ENCODE measurements at places on chromosomes 13 and 19.

DNA sequence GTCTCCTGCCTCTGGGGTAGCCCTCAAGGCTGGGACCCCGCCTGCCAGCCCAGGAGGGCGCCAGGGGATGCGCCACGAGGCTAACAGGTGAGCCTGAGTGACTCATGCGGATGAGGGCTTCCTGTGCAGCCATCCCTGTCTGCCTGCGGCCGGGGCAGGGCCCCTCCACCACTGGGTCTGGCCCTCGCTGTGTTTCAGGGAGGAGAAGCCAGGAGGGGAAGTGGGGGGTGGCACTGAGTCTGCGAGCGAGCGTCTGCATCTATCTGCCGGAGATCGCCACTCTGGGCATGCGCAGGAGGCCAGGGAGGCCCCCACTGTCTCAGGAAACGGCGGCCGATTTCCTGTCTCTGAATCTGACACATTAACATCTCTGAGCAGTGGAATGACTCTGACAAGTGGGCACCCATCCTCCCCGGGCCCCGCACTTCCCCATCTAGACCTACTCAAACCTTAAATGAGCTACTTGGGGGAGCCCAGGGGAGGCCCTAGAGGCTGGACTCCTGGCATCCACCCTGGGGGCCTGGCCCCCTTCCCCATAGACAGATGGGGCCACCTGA is 19.7 kb downstream of the RFX1 start:
- peak; percentile 99 for DNase-seq
- no peaks in the 10 kb centered on the region for H3K36me3 ChIP-seq
- peak overlapping the region; percentile 2 for H3K4me3 ChIP-seq
- peak overlapping the region; percentile 94 for H3K27ac ChIP-seq

DNA sequence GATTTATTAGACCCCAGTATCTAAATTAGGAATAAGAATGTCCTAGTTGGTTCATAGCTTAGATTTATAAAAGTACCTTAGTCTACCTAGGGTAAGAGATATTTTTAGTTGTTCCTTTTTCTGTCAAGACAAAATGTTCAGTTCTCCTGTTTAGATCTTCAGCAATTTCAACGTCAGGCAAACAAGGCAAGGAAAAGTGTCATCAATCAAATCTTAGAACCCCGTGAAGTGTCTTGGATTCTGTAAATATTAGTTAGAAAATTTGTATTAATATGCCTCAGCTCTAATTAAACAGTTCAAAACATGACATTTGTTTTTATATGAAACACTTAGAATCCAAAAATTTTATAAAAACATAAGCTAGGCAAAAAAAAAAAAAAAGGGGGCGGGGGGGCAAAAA is 296.6 kb downstream of the PCDH9 start:
- no peak overlapping the region for H3K27ac ChIP-seq
- H3K4me1 ChIP-seq = no peaks in the 10 kb centered on the region
- no peaks in the 10 kb centered on the region for H3K27me3 ChIP-seq
- DNase-seq = no peak
- no peaks in the 10 kb centered on the region for H3K36me3 ChIP-seq
- H3K4me3 ChIP-seq = no peak overlapping the region

- DNase-seq = no peak
- H3K4me1 ChIP-seq = no peaks in the 10 kb centered on the region
- no peak overlapping the region for H3K27ac ChIP-seq
- H3K36me3 ChIP-seq = no peaks in the 10 kb centered on the region
- H3K27me3 ChIP-seq = no peaks in the 10 kb centered on the region
These were observed 560.2 kb downstream of the UQCRFS1 start for GRCh38 chr19:28652765-28653164.

DNA sequence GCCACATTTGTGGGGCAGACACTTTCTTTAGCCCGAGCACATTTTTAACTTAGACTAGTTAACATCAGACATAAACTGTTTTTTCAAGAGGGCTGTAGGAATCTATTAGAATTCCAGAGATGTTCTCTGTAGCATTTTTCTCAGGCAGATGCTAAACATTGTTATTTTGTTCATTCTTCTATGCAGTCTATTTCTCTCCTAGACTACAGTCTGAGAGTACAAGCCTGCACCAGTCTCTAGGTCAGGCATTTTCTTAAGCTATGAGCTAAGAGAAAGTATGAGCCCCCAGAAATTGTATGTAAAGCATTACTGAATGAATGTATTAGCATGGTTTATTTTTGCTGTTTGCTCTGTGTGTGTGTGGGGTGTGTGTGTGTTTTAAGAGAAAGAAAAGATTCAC is 923 bp upstream of the C13orf42 start:
- H3K4me3 ChIP-seq = no peak overlapping the region
- no peak for DNase-seq
- no peaks in the 10 kb centered on the region for H3K36me3 ChIP-seq
- no peak overlapping the region for H3K27ac ChIP-seq
- H3K4me1 ChIP-seq = no peaks in the 10 kb centered on the region
- no peaks in the 10 kb centered on the region for H3K27me3 ChIP-seq

GRCh38 chr13:30034458-30034795 is 184.0 kb upstream of the UBL3 start:
- no peak overlapping the region for H3K27ac ChIP-seq
- no peak for DNase-seq
- H3K4me3 ChIP-seq = no peak overlapping the region
- H3K27me3 ChIP-seq = no peaks in the 10 kb centered on the region

DNA sequence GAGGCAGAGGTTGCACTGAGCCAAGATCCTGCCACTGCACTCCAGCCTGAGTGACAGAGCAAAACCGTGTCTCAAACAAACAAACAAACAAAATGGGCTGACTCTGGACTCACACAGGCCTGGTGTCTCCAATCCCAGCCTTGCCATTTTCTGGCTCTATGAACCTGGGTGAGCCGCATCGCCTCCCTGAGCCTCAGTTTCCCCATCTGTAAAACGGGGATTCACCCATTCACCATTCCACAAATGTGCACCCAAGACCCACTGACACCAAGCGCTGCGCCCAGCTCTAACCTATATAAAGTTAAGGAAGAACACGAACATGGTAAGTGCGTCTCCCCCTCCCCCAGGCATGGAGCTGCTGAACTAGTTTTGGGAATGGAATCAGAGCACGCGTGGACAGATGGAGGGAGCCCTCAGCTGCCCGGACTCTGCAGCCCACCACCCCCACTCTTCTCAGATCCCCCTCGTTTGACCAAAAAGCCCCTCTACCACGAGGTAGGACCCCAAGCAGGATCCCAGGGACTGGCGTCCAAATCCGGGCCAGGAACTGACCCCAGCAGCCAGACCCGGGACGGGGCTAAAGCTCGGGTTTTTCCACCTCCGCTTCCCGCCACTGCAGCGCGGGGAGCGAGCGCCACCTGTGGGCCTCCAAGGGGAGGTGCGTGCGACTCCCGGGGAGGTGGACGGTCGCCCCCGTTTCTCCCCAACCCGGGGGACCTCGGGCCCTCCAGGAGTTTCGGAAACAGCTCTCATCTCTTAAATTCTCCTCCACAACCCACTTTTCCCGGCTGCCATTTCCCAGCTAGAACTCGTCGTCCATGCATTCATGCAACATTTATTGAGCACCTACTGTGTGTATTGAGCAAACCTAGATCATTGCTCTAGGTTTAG is 33.0 kb upstream of the ADGRE5 start:
- peak overlapping the region; percentile 30 for H3K27ac ChIP-seq
- H3K36me3 ChIP-seq = no peaks in the 10 kb centered on the region

DNA sequence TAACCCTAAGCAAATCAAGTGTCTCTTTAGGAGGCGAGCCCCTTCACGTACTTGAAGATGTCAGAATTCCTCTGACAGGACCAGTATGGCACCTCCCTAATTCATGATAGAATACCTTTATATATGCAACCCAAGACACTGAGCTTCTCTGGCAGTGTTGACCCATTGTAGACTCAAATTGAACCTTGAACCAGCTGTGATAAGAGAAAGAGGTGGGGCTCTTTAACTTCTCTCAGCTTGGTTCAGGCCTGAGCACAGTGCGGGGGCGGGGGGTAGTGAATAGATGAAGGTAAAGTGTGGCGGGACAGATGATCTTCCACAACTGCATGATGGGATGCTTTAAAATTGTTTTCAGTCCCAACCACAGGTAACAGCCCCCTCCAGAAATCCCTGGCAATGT is 12.1 kb downstream of the MBNL2 start:
- no peak for DNase-seq
- peaks cover 60% of the 10 kb centered on the region for H3K4me1 ChIP-seq
- no peak overlapping the region for H3K4me3 ChIP-seq
- peaks cover 33% of the 10 kb centered on the region for H3K36me3 ChIP-seq
- no peak overlapping the region for H3K27ac ChIP-seq

DNA sequence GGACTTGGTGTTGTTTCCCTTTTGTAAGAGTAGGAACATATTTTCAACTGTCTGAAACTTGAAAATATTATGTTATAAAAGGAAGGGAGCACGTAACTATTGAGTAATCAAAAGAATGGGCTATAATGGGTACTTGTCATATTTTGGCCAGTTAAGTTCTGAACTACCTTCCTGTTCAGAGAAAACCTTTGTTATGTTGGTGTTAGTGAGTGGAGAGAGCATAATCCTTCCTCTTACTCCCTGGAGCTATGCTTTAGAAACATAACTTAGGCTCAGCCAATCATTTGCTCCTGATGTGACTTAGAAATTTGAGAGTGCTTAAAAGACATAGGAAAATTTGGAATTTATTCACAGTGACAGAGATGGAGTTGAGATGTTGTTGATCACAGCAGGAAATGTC is 482.5 kb upstream of the SPRY2 start:
- H3K4me3 ChIP-seq = no peak overlapping the region
- no peak for DNase-seq
- no peaks in the 10 kb centered on the region for H3K36me3 ChIP-seq
- no peaks in the 10 kb centered on the region for H3K27me3 ChIP-seq
- H3K4me1 ChIP-seq = no peaks in the 10 kb centered on the region
- no peak overlapping the region for H3K27ac ChIP-seq

GRCh38 chr13:93446238-93446637 is 219.6 kb downstream of the GPC6 start:
- no peak overlapping the region for H3K4me3 ChIP-seq
- DNase-seq = no peak
- no peak overlapping the region for H3K27ac ChIP-seq
- H3K36me3 ChIP-seq = no peaks in the 10 kb centered on the region
- H3K4me1 ChIP-seq = no peaks in the 10 kb centered on the region

DNA sequence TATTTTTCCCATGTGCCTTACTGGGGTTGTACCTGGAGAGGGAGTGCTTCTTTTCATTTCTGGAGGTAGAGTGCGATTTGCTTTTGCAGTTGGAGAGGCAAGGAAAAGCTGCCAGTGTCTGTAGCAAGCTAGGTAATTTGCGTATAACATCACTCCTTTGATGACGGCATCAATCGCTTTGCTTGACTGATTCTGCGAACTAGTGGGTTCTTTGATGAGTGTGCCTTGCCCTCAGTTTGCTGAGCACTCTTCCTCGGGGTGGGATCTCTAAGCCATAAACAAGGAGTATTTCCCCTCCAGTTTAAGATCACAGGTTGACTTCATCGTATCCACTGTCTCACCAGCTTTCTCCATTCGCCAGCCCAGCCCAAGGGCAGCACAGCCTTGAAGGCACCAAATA is 344.5 kb downstream of the KCNRG start:
- no peak for DNase-seq
- no peak overlapping the region for H3K27ac ChIP-seq
- H3K4me3 ChIP-seq = no peak overlapping the region

DNA sequence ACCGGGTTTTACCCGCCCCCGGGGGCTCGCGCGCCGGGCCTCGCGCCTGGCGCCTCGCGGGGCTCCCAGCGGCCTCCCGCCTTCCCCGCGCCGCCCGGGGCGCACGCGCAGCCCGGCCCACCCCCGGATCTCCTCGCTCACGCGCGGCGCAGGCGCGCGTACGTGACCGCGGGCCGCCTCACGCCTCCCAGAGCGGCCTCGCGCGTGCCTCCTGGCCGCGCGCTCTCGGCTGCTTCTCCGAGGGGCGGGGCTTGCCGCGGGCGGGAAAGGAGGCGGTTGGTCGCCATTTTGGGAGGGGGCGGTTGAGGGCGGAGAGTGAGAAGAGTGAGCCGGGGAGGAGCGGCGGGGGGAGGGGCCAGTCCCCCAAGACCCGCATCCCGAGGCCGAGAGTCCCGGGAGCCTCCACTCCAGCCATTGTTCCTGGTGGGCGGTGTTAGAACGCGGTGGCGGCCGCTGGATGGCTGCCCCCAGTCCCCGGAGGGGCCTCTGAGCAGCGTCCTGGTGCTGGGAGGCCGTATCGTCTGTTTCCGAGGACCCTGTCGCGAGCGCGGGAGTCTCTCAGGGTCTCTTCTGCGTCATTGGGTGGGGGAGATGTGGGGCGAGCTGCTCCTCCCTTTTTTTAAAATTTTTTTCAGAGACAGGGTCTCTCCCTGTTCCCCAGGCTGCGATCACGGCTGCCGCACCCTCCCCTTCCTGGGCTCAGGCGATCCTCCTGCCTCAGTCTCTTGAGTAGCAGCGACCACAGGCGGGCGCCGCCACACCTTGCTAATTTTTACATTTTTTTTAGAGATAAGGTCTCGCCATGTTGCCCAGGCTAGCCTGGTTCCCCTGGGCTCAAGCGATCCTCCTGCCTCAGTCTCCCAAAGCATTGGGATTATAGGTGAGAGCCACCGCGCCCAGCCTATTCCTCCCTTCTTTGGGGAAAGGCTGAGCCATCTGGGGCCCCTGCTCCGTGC is at the start of gene ZNF541:
Gene ZNF541 (minus strand): TSS at position 78 of the 956 bp plus-strand sequence. CDS start 17,292 bp downstream, outside the sequence.
- H3K4me3 ChIP-seq = peak within 1 kb of the TSS; percentile 29
- H3K4me1 ChIP-seq = no peaks in the 10 kb centered on the region
- DNase-seq = peak; percentile 85

GRCh38 chr13:93881411-93881810 is 598.1 kb downstream of the DCT start:
- H3K4me3 ChIP-seq = no peak overlapping the region
- DNase-seq = no peak
- no peaks in the 10 kb centered on the region for H3K4me1 ChIP-seq

DNA sequence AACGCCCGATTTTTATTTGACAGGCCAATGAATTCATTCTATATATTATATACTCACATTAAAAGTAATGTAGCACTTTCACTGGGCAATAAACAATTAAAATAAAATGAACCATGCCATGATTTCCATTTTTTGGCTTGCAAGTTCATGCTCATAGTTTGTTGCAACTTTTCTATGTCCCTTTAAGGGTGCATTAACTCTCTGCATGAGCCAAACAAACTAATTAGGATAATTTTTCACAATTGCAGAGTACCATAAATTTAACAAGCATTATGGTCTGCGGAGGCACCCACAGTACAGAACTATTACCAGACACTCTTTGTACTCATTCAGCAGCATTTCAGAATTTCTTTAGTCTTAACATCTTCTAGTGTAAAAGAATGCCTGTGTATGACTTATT is 1.4 kb downstream of the LHFPL6 start:
- H3K27ac ChIP-seq = no peak overlapping the region
- H3K36me3 ChIP-seq = no peaks in the 10 kb centered on the region
- DNase-seq = no peak
- peaks cover 12% of the 10 kb centered on the region for H3K27me3 ChIP-seq
- peaks cover 43% of the 10 kb centered on the region for H3K4me1 ChIP-seq

GRCh38 chr13:48236528-48237353 is 3.7 kb downstream of the ITM2B start:
- no peak for DNase-seq
- no peaks in the 10 kb centered on the region for H3K27me3 ChIP-seq
- H3K27ac ChIP-seq = peak overlapping the region; percentile 99

DNA sequence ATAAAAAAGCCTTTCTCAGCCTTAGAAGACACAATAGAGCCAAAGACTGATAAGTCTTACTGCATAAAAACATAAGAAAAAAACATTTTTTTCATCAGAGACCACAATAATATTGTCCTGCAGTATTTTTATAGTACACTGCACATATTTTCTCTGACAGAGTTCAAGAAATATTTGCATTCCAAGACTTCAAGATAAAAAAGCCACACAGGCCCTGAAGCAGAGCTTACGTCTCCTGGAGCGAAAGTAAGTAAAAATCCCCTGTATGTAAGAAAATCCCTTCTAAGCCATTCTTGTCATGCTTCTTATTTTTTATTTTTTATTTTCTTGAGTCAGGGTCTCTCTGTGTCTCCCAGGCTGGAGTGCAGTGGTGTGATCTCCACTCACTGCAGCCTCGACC is 755.9 kb downstream of the LIG4 start:
- no peak for DNase-seq
- H3K4me3 ChIP-seq = no peak overlapping the region
- no peaks in the 10 kb centered on the region for H3K27me3 ChIP-seq
- no peaks in the 10 kb centered on the region for H3K36me3 ChIP-seq
- H3K4me1 ChIP-seq = no peaks in the 10 kb centered on the region
